Activated T-helper 17 cell treated with anti-CD3 and anti-CD28 coated beads, Interleukin-2, amount 50 U/mL, for 72 hours (primary cell): ENCODE measurements at places on chromosomes 1 and 21. TPM values are rescaled to one million over a fixed set of nuclear protein-coding genes. Genes with fewer than 3 reads are reported as not detected.

The JAM2 gene
- total RNA-seq = 0.28 TPM

The PKP1 gene
- total RNA-seq = not detected

GRCh38 chr1:192435704-192436103, 118.9 kb downstream of the RGS21 start:
- ATAC-seq = no peak

GRCh38 chr1:168763031-168763430, 34.0 kb upstream of the DPT start:
- ATAC-seq = peak; percentile 96

GRCh38 chr21:16020878-16021277, 291.1 kb downstream of the USP25 start:
- no peak for ATAC-seq
